Naive B cell (primary cell): ENCODE measurements at places on chromosomes 1 and 21.

- DNase-seq: no peak
These were observed 153.3 kb upstream of the LYPLAL1 start for GRCh38 chr1:219020386-219020785.

- DNase-seq: no peak
These were observed 58.2 kb upstream of the DMRTB1 start for GRCh38 chr1:53400761-53401674.

GRCh38 chr1:169906938-169907337 is 13.2 kb upstream of the SCYL3 start:
- DNase-seq: no peak

- no peak for DNase-seq
These were observed at the start of gene EPS8L3 for GRCh38 chr1:109763646-109764415. Gene EPS8L3 (minus strand): TSS chr1:109763923. CDS start chr1:109761749, 2,174 bp downstream.

- no peak for DNase-seq
These were observed 63.4 kb upstream of the CSF1 start for GRCh38 chr1:109847251-109847650.

DNA sequence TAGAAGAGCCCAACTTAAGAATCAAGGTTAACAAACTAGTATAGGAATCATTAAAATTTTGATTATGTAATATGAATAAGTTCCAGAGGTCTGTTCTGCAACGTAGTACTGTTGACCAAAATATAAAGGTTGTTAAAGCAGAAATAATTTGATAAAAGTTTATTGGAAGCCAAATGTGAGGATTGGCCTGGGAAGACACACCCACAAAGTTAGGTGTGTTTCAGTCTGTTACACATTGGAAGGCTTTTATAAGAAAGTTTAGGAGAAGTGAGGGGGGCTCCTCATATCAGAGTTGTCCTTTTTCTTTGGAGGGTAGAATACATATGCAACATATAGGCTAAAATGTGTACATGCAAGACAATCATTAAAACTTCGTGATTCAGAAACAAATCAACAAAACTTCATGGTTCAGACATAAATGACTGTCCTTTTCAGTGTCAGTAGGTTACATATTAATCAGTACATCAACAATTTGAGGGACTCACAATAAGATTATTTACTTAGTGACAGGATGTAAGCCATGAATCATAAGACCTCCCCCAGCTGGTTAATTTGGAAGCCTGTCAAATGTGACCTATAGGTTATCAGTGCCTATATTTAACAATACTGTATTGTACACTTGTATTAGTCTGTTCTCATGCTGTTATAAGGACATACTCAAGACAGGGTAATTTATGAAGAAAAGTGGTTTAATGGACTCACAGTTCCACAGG is 245.0 kb upstream of the B3GALT2 start:
- no peak for DNase-seq

- no peak for DNase-seq
These were observed 37.6 kb upstream of the GRHL3 start for GRCh38 chr1:24281591-24281990.

GRCh38 chr21:34705011-34705410 is 36.2 kb downstream of the CLIC6 start:
- DNase-seq: no peak

- no peak for DNase-seq
These were observed 5.1 kb downstream of the FHL3 start for GRCh38 chr1:38000233-38000528.

DNA sequence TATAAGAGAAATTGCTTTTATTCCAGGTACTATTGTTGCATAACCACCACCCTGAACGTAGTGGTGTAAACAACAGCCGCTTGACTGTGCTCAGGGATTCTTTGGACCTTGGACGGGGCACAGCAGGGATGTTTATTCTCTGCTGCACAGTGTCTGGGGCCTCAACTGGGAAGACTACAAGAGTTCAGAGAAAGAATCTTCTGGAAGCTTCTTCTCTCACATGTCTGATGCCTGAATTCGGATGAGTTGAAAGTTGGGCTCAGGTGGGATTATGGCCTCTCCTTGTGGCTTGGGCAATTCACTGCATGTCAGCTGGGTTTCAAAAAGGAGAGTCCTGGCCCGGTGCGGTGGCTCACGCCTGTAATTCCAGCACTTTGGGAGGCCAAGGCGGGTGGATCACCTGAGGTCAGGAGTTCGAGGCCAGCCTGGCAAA is 19.0 kb upstream of the SSBP3 start:
- DNase-seq: no peak

GRCh38 chr1:84406346-84406861 is 8.1 kb downstream of the DNASE2B start:
- DNase-seq: no peak

DNA sequence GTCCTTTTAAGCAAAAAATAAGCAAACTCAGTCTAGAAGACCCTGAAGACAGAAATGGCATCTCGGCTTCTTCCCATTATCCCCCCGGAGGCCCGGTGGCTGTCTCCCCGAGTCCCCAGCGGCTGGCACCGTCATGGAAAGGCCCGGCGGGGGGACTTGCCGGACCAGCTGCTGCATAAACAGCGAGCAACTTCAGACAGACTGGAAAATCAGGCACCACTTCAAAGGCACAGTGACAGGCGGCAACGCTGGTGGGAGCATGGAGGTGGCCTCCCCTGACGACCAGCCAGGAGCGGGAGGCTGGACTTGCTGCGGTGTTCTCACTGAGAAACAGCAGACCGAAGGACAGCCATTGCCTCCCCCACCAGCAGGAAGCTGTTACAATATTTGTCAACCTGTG is 18.4 kb upstream of the C1QA start:
- DNase-seq: no peak

DNA sequence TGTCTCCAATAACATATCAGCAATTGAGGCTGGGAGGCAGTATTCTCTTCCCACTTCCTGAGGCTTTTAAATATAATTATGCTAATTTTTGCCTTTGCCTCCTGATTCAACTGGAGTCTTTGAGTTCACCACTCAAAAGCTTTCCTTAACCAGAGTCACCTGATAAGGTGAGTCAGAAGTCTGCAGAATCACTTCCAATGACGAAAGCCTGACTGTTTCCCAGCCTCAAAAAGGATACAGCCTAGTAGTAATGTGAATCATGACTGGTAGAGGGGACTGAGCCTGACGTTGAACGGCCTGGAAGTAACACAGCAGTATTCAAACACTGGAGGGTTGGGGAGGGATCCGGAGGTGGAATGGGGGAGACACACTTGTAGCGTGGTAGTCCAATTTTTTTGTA is 10.4 kb upstream of the MRPL9 start:
- no peak for DNase-seq

DNA sequence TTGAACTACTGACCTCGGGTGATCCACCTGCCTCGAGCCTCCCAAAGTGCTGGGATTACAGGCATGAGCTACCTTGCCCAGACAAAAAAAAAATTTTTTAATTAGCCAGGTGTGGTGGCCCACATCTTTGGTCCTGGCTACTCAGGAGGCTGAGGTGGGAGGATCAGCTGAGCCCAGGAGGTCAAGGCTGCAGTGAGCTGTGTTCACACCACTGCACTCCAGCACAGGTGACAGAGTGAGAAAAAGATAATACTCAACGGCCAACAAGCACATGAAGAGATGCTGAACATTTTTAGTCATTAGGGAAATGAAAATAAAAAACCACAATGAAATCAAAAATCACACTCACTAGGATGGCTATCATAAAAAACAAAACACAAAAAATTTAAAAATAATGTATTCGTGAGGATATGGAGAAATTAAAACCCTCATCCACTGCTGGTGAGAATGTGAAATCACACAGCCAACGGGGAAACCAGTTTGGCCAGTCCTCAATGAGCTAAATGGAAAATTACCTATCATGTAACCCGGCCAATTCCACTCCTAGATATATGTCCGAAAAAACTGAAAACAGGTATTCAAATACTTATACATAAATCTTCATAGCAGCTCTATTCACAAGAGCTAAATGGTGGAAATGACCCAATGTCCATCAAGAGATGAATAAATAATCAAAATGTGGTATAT is 41.2 kb downstream of the ENAH start:
- DNase-seq: no peak

- DNase-seq: no peak
These were observed 24.7 kb downstream of the INAVA start for GRCh38 chr1:200919386-200919785.

- DNase-seq: no peak
These were observed 15.9 kb downstream of the SDC3 start for GRCh38 chr1:30892671-30893073.

DNA sequence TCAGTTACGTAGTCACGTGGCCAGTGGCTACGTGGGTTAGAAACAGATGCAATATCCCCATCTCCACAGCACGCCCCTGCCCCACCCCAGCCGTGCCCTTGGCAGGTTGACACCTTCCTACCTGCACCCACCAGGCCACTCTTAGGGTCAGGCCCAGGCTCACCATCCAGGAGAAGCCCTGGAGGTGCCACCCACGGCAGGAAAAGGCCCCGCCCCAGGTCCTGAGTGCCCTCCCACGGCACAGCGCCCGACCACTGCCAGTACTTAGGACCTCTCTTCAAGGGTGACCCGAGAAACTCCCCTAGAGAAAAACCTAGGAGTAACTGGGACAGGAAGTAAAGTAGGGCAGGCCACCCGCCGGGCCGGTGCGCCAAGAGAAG is 1.5 kb downstream of the C1orf35 start:
- DNase-seq: no peak

DNA sequence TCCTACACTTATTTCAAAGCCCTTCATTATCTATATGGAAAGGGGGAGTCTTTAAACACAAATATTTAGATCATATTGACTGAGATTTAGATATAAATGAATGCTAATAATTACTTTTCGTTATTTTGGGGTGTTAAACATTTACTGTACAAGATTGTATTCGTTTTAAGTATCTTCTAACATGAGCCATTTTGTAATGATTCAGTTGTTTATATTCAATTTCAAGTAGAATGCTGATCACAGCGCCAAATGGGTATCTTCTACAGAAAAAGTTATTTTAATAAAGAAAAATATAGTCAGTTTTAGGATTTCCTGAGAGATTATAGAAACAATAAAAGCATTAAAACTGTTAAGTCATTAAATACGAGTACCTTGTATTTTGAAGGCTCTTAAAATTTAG is 104.5 kb upstream of the HNRNPU start:
- DNase-seq: no peak

GRCh38 chr1:248855580-248855979 is 3.3 kb downstream of the ZNF692 start:
- no peak for DNase-seq

- no peak for DNase-seq
These were observed 408.0 kb downstream of the SIPA1L2 start for GRCh38 chr1:232221802-232222499.

DNA sequence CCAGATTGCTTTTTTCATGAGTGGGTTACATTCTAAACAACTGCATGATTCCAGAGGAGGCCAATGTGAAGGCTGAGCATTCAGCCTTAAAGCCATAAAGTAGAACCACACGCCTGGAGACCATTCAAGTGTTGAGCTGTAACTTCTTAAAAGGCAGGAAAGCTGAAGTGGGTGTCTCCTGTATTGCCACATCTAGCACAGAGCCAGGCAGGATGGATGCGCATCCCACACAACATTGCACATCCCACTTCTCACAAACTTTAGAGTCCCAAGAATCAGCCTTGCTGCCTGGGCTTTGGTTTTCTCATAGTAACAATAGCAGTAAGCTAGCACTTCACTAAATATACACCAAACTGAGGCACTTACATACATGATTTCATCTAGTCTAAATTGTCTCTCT is 151.7 kb downstream of the DAB1 start:
- DNase-seq: no peak

- peak; percentile 63 for DNase-seq
These were observed 1.9 kb upstream of the DHRS3 start for GRCh38 chr1:12619792-12620487.

GRCh38 chr1:190452272-190452848 is 25.3 kb downstream of the BRINP3 start:
- DNase-seq: no peak

- no peak for DNase-seq
These were observed 12.0 kb downstream of the GNG12 start for GRCh38 chr1:67821263-67821662.

GRCh38 chr1:203181586-203182386 is 4.7 kb downstream of the CHI3L1 start:
- no peak for DNase-seq

DNA sequence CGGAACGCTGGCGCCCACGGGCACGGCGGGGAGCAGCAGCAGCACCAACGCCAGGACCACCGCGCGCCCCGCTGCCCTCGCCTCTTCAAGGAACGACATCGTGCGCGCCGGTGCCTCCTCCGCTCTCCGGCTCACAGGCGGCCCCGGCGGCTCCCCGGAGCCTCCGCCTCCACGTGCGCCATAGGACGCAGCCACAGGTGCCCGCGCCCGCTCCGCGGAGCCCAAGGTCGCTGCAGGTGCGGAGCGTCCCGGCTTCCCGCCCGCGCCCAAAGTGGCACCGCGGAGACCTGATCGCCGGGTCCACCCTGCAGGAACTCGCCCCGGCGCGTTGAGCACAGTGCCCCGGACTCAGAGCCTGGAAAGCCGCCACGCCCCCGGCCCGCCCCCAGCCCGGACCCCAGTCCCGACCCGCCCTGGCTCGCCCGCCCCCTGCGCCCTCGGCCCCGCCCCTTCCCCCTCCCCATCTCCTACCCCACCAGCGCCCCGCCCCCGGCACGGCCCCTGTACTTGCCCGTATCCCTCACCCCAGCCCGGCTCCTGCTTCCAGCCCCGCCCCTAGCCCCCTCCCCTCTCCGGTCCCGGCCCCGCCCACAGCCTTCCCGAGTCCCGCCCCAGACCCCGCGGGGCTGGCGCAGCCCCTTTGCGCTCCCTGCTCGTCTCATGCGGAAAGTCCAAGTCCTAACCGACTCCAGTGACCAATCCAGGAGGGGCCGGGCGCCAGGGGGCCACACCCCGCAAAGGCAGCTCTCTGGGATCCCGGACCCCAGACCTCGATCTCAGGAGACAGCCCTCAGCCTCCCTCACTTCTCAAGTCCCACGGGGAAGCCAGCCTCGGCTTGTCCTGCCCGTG is at the start of gene MEGF6:
Gene MEGF6, minus strand, starts transcription at position 339 of the 850 bp plus-strand sequence. Its CDS starts 240 bp downstream, at position 99.
- DNase-seq: peak; percentile 19

DNA sequence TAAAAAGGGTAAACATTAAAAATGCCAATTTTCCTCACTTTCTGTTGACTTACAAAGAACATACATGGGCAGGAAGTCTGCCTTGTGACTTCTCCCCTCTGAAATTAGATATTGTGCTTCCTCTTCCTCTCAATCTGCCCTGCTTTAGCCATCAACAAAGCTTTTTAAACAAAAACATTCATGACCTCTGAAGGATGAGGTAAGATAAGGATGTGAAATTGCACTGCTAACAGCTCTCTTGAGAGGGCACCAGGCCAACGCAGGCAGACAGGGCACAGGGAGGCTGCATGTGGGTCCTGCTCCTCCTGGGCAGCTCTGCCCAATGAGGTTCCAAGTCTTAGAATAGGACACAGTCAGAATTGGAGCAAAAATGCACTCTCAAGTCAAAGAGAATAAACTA is 62.1 kb downstream of the DEGS1 start:
- peak; percentile 71 for DNase-seq

GRCh38 chr1:210362526-210362925 is 33.8 kb downstream of the HHAT start:
- no peak for DNase-seq

GRCh38 chr1:8813016-8813763 is 4.2 kb downstream of the RERE start:
- DNase-seq: no peak

DNA sequence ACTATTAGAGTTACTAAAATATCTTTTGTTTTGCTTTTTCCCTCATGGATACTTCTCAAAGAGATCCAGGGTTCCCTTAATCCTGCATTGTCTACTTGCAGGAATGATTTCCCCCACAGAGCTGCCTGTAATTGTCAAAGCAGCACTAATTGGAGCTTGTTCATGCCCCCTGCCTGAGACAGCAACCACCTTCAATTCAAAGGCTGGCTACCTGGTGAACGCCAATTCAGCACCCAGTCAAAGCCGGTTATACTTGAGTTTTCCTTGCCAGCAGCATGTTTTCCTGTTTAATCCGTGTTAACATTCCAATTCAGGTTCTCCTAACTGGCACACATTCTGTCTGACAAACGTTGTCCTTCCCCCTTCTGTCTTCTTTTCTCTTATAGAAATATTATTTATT is 382.9 kb downstream of the NTNG1 start:
- no peak for DNase-seq
